IMR-90 (cell line): ENCODE measurements at places on chromosomes 5 and 9.

DNA sequence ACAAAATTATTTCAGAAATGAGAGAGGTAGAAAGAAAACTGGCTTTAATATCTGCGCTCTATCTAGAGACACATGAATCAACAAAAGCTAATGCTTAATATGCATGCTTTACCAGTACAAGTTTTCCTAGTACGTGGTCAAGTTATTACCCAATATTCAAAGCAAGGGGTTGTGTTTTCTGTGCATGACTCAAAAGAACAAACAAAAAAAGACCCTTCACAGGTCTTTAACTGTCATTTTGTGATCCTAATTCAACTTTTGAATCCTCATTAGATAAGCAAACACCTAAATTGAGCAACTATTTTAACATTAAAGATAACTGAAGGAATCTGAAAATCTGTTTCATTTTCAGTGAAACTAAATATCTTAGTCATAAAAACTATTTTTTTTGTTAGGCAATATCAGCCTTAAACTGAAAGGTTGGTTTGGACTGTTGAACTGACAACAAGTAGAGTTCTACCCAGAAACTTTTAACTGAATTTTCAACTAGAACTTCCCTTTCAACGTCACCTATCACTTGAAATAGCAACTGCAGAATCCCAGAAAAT, 12.5 kb downstream of the ST8SIA4 start:
- no peak for DNase-seq
- no peaks in the 10 kb centered on the region for H3K4me1 ChIP-seq
- no peaks in the 10 kb centered on the region for H3K27me3 ChIP-seq

- H3K27me3 ChIP-seq, result peaks cover 4% of the 10 kb centered on the region
- no peak overlapping the region for H3K27ac ChIP-seq
- H3K36me3 ChIP-seq, result no peaks in the 10 kb centered on the region
These were observed 11.9 kb upstream of the SHISAL2B start for GRCh38 chr5:64678374-64678773.

- H3K27me3 ChIP-seq, result peaks cover 2% of the 10 kb centered on the region; the same call in 1 of the 2 replicates
- H3K4me3 ChIP-seq, result no peak overlapping the region
- H3K4me1 ChIP-seq, result no peaks in the 10 kb centered on the region
- H3K27ac ChIP-seq, result no peak overlapping the region
- no peaks in the 10 kb centered on the region for H3K36me3 ChIP-seq
- peak; percentile 50 for DNase-seq
These were observed 22.1 kb upstream of the TPD52L3 start for GRCh38 chr9:6305954-6306563.

DNA sequence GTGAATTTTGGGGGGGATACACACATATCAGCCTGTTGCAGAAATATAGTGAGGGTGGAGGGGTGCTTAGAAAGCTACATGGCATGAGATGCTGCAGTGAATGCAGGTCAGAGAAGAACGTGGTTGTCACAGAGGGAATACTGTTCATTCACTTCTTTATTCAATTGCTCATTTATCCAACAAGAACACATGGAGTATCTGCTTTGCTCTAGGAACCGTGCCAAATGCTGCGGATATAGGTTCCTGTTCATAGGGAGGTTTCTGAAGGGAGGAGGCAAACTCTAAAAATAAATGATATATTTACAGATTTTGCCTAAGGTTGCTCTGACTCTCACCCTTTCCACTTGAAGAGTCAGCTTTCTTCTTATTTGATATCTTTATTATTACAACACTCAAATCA, 444.3 kb upstream of the CLINT1 start:
- H3K4me1 ChIP-seq, result no peaks in the 10 kb centered on the region
- no peaks in the 10 kb centered on the region for H3K36me3 ChIP-seq
- H3K27me3 ChIP-seq, result no peaks in the 10 kb centered on the region
- no peak overlapping the region for H3K27ac ChIP-seq
- DNase-seq, result no peak

DNA sequence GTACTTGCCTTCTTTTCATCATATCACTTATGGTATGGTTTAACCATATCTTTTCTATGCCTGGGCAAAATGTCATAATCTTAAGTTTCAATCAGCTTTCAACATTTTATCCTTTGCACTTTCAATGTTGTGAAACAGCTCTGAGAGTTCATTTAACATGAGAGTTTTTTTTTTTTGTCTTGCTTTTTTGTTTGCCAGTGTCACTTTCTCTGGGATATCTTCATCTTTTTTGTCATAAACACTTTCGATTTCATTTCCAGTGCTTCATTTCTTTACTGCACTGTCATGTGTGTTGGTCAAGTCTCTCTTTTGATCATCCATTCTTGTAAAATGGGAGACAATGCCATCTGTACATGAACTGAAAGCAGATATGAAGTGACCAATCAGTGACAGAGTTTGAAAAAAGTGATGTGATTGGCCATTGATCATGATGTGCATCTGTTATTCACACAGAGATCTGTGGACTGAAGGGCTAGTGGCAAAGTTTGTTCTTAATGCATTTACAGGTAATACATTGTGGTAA, 7.5 kb upstream of the POU5F2 start:
- DNase-seq, result no peak
- no peaks in the 10 kb centered on the region for H3K4me1 ChIP-seq
- H3K36me3 ChIP-seq, result no peaks in the 10 kb centered on the region
- no peaks in the 10 kb centered on the region for H3K27me3 ChIP-seq
- no peak overlapping the region for H3K27ac ChIP-seq
- H3K4me3 ChIP-seq, result no peak overlapping the region

- H3K4me3 ChIP-seq, result no peak overlapping the region
- no peak overlapping the region for H3K27ac ChIP-seq
- no peaks in the 10 kb centered on the region for H3K36me3 ChIP-seq
- peaks cover 2% of the 10 kb centered on the region; the same call in 1 of the 2 replicates for H3K4me1 ChIP-seq
- no peaks in the 10 kb centered on the region for H3K27me3 ChIP-seq
These were observed 31.3 kb downstream of the PARP8 start for GRCh38 chr5:50697739-50698138.

DNA sequence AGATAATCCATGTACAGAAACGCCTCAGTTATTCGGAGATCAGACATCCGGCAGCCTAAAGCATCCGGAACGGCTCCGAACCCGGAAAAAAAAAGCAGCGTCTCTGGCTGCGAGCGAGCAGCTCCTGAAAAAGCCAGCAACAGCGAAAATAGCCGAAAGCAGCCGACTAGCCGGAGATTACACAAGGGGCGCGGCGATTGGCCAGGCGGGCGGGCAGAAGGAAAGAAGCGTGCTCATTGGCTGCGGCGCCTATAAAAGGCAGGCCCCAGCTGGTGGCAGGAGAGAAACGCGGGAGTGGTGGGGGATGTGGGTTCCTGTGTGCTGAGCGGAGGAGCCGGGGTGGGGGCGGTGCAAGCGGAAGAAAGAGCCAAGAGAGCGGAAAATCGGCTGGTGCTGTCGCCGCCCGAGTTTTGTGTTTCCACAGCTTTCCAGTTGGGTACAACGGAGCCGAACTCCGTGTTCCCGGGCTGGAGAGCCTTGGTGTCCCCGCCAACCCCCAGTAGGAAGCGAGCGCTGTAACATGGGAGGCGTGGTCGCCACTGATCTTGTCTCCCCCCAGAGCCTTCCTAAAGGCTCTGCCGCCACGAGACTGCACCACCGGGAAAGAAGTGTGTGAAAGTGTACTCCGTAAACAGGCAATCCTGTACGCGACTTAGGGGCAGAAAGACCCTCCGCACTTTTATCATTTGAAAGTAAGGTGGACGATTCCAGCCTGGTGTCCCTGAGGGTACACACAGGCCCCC, at the start of gene ARL15:
TSS of gene ARL15 (minus strand) at position 141 of the 743 bp plus-strand sequence.
- H3K27ac ChIP-seq, result peak within 1 kb of the TSS; percentile 81
- H3K4me3 ChIP-seq, result peak within 1 kb of the TSS; percentile 62
- H3K4me1 ChIP-seq, result no peaks in the 10 kb centered on the region; the same call in 1 of the 2 replicates
- peak; percentile 96 for DNase-seq
- H3K27me3 ChIP-seq, result peaks cover under 1% of the 10 kb centered on the region; the same call in 1 of the 2 replicates
- H3K36me3 ChIP-seq, result no peaks in the 10 kb centered on the region

- DNase-seq, result no peak
- no peak overlapping the region for H3K27ac ChIP-seq
- H3K4me1 ChIP-seq, result no peaks in the 10 kb centered on the region
- no peaks in the 10 kb centered on the region for H3K27me3 ChIP-seq
- H3K4me3 ChIP-seq, result no peak overlapping the region
- H3K36me3 ChIP-seq, result no peaks in the 10 kb centered on the region
These were observed 899.5 kb downstream of the TLE1 start for GRCh38 chr9:80789831-80790230.

DNA sequence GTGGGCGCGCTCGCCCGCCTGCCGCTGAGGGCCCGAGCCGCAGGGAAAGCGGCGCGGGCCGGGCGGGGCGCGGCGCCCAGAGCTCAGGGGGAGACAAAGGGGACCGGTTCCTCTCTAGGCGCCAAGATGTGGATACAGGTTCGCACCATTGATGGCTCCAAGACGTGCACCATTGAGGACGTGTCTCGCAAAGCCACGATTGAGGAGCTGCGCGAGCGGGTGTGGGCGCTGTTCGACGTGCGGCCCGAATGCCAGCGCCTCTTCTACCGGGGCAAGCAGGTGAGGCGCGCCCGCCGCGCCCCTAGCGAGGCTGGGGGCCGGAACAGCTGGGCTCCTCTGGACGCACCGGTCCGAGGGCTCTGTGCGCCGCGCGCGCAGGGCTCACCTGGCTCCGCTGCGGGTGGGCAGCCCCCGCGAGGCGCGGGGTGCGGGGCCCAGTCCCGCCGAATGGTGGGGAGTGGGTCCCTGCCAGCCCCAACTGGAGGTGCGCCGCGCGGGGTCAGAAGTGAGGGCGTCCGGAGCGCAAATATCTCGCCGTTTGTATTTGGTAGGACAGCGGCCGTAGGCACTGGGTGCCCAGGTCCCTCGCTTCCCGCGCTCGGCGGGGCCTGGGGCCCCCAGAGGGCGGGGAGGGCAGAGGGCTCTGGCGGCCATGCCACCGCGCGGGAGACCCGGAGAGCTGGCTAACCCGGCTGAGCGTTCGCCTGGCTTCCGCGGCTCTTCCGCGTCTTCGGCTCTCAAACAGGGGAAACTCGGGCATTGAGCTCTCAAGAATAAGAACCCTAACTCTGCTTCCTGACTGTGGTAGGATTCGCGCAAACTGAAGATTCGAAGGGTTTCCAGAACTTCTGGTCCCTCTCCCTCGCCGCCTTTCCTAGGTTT, 607 bp downstream of the UHRF2 start:
- peaks cover 8% of the 10 kb centered on the region for H3K4me1 ChIP-seq
- H3K4me3 ChIP-seq, result peak overlapping the region; percentile 83
- DNase-seq, result no peak
- H3K36me3 ChIP-seq, result peaks cover 2% of the 10 kb centered on the region; the same call in 1 of the 2 replicates
- peak overlapping the region; percentile 73 for H3K27ac ChIP-seq
- no peaks in the 10 kb centered on the region for H3K27me3 ChIP-seq

DNA sequence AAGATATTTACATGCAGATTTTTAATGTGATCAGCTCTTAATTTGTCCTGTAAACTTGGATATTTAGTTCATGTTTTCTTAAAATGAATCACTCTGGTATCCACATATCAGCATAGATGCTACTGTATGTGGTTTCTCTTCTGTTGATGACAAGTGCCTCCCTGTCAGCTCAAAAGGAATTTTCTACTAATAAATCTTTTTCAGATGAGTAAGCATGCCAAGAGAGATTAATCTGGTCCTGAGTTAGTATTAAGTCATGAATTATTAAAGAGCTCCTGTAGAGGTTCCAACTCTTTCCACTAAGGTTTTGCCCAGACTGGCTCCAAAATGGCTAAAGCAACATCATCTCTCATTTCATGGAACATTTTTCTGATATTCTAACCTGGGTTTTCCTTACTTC, 129.2 kb downstream of the GOLPH3 start:
- H3K4me3 ChIP-seq, result no peak overlapping the region
- no peaks in the 10 kb centered on the region for H3K36me3 ChIP-seq
- peak; percentile 42 for DNase-seq
- no peaks in the 10 kb centered on the region; the same call in 1 of the 2 replicates for H3K4me1 ChIP-seq
- H3K27me3 ChIP-seq, result peaks cover 34% of the 10 kb centered on the region

- no peaks in the 10 kb centered on the region for H3K36me3 ChIP-seq
- no peak overlapping the region for H3K27ac ChIP-seq
- peaks cover 2% of the 10 kb centered on the region; the same call in 1 of the 2 replicates for H3K27me3 ChIP-seq
- no peak overlapping the region for H3K4me3 ChIP-seq
- peaks cover 11% of the 10 kb centered on the region for H3K4me1 ChIP-seq
- DNase-seq, result no peak
These were observed 51.8 kb downstream of the DUSP1 start for GRCh38 chr5:172719211-172719610.

DNA sequence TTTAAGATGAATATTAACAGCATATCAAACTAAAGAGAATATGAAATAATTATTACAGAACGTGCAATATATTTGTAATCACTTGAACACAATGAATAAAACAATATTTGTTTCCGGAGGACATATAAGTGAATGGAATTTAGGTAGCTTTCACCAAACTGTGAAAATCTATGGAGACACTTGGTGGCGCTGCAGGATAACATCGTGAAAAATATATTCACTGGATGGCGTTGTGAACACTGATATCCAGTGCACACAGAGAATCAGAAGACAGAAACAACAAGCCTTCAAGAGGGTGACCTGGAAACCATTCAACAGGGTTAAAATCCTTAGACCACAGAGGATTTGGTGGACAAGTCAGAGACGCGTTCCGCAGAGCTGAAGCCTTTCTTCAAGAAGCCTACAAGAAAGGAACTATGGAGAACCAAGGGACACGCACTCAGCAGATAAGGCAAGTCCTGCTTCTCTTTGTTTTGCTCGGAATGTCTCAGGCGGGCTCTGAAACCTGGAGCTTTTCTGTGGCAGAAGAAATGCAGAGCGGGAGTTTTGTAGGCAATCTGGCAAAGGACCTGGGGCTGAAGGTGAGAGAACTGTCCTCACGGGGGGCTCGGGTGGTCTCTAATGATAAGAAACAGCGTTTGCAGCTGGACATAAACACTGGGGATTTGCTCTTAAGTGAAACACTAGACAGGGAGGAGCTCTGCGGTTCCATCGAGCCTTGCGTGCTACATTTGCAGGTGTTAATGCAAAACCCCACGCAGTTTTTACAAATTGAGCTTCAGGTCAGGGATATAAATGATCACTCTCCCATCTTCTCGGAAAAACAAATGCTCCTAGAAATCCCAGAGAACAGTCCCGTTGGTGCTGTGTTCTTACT, at the start of gene PCDHB11:
TSS of gene PCDHB11 (plus strand) at position 269 of the 877 bp plus-strand sequence. CDS start at position 417, 148 bp downstream.
- H3K27me3 ChIP-seq, result no peaks in the 10 kb centered on the region
- H3K4me3 ChIP-seq, result peak within 1 kb of the TSS; percentile 25; the same call in 1 of the 2 replicates
- no peaks in the 10 kb centered on the region for H3K4me1 ChIP-seq
- no peak for DNase-seq

DNA sequence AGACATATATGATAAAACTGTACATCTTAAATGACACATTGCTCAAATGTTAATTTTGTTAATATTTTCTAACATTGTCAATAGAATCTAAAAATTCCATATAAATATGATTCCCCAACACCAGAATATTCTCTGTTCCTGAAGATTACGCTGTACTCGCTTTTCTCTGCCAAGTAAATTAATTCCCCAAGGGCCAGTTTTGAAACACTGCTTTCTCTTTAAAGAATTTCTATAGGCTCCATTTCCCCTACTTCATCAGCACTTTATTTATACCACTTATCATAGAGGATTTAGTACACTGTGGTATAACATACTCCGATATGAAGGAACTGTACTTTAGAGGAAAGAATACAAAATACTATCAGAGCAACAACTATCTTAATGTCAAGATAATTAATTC, 101.4 kb upstream of the ACOT12 start:
- no peaks in the 10 kb centered on the region for H3K36me3 ChIP-seq
- no peaks in the 10 kb centered on the region for H3K4me1 ChIP-seq
- no peak for DNase-seq
- H3K27me3 ChIP-seq, result no peaks in the 10 kb centered on the region
- no peak overlapping the region for H3K27ac ChIP-seq

- peak; percentile 34 for DNase-seq
- peaks cover 2% of the 10 kb centered on the region; the same call in 1 of the 2 replicates for H3K4me1 ChIP-seq
These were observed 333.3 kb downstream of the ARRDC3 start for GRCh38 chr5:91049800-91050199.

- peaks cover 22% of the 10 kb centered on the region for H3K4me1 ChIP-seq
- H3K27me3 ChIP-seq, result no peaks in the 10 kb centered on the region
- H3K4me3 ChIP-seq, result no peak overlapping the region
- no peak for DNase-seq
These were observed 14.6 kb upstream of the TNIP1 start for GRCh38 chr5:151095341-151096000.
